SW 1271 (cell line): ENCODE measurements at places on chromosomes 11 and 22.

- no peak for DNase-seq
These were observed 185.9 kb upstream of the CCDC90B start for GRCh38 chr11:83471831-83472727.

DNA sequence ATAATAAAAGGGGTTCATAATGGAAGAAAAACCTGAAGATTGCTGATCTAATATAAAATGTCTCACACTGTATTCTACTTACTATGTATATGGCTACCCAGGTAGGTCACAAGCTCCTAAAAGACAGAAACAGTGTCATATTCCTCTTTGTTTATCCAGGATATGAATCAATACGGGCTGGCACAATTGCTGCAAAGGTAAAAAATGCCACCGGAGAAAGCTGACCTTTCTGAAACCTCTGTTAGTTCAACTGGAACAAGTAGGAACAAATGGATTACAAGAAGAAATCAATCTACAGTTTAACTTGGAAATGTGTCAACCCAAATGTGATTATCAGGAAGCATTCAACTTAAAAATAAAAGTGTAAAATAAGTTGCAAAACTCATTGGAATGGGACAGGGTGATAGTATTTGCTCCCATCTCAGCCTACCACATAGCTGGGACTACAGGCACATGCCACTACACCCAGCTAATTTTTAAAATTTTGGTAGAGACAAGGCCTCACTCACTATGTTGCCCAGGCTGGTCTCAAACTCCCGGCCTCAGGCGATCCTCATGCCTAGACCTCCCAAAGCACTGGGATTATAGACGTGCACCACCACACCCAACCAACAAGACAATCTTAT lies 27.6 kb downstream of the SLC35F2 start:
- peak; percentile 37 for DNase-seq

GRCh38 chr22:42025421-42025820 lies 26.8 kb downstream of the WBP2NL start:
- DNase-seq: no peak

DNA sequence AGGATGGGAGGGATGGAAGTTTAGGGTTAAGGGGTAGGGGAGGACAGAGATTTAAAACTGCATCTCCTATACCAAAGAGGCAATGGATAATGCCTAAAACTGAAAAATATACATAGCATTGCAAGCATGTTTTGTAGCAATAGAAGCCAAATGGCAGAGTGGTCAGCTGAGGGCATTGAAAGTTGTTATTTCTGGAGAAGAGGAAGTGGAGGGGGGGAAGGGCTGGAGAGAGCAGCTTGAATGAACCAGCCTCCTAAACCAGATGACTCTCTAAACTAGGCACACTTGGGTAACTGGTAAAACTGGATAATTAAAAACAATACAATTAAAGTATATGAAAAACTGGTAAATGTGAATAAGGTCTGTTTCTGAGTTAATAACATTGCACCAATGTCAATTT lies 70.3 kb upstream of the TP53I11 start:
- DNase-seq: no peak

- DNase-seq: no peak
These were observed 106.3 kb upstream of the TEAD1 start for GRCh38 chr11:12567746-12568460.

- no peak for DNase-seq
These were observed 21.5 kb downstream of the PRRG4 start for GRCh38 chr11:32851251-32851650.

- no peak for DNase-seq
These were observed 130.0 kb downstream of the WNT7B start for GRCh38 chr22:45846952-45847351.

GRCh38 chr11:107218123-107219013 lies 200.1 kb upstream of the GUCY1A2 start:
- DNase-seq: no peak

DNA sequence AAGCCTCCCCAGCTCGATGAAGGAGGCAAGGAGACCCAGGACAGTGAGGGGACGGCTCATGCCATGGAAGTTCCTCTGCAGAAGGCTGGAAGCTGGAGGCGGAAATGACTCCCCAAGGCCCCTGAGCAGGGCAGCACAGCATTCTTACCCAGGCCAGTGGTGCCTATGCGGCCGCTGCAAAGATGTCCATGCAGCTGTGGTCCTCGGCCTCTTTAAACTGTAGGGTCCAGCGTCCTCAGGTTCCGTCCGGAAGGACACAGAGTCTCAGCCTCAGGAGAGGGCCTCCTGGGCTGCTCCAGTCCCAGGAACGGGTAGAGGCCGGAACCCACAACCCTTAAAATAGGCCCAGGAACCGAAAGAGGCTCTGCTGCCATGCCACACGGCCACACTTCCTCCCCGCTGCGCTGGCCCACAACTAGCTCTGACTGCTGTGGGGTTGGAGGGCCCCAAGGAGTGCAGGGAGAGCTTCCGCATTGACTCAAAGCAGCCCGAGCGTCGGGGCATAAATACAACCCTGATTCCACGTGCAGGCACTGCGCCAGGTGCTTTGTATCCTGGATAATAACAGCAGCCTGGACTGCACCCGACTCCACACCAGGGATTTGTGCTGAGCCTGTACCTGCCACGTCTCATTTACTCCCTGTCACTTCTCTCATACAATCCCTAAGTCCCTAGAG lies 5.5 kb downstream of the KIAA0930 start:
- DNase-seq: no peak

- no peak for DNase-seq
These were observed 661.9 kb downstream of the ETS1 start for GRCh38 chr11:127925475-127925874.

- DNase-seq: no peak
These were observed 723.3 kb downstream of the NTM start for GRCh38 chr11:132093536-132094259.

DNA sequence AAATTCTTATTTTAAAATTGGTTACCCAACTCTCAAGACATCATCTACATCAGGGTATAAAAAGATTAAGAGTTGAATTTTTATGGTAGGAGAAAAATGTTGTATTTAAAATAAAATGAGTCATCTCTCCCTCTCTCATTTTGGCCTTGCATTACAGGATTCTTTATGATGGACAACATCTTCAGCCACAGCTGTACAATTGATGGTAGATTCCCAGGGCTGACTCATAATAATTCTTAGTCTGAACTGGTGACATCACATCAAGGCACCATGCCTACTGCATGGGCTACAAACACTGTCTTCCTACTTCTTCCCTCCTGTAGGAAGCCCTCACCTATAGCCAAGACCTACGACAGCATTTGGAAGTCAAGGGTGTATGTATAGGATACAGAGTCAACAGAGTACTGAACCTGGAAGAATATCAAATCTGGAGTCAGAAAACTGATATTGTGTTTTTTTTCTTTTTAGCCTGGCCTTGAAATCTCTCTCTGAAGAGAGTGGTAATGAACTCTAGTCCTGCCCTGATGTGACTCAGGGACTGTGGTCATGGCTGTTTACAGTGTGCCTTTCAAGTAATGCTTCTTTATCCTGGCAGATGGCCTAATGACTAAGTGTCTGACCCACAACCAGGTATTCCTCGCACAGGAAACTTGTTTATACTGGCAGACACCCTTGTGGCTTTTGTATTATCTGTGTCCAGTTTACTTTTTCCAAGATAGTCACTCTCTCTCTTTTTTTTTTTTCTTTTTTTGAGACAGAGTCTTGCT lies 32.5 kb downstream of the MRGPRX2 start:
- DNase-seq: no peak

DNA sequence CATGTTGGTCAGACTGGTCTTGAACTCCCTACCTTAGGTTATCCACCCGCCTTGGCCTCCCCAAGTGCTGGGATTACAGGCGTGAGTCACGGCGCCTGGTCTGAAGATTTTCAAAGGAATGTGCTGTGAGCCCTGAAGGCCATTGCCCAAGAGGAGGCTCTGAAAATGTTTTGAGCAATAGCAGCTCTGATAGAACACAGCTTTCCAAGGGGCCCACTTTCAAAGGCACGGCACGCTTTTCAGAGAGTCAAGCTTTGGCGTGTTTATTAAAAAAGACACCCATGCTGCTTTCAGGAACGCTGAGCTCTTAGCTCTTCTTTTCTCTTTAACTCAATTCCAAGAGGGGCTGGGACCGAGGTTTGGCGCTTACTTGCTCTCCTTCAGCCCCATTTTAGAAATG lies 73.8 kb upstream of the CDON start:
- DNase-seq: no peak

DNA sequence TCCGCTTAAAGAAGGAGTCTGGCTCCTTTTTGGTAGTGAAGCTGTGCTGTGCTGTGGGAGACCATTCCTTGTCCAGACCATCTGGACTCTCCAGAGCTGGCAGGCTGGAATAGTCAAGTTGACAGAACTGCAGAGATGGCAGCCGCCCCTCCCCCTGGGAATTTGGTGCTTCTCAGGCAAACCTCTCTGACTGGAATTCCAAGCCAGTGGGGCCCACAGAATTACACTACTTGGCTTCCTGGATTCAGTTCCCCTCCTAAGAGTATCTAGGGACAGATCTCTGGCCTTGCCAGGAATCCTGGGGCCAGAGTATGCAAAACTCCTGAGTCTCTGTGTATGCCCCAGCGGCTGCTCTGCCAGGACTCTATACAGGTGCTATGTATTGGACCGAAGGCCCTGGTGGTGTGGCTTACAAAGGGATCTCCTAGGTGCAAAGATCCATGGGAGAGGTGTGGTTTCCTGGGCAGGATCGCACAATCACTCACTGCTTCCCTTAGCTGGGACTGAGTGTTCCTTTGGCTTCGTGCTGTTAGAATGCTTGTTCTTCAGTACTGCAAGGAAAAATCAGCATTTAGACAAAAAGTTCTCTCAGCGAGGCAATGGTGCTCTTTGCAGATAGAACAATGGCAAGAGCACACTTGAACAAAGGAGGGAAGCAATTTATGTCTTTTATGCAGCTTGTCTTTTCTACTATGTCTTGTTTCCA lies 86.8 kb downstream of the PRMT3 start:
- no peak for DNase-seq

GRCh38 chr11:106017093-106017492 lies 4.9 kb downstream of the MSANTD4 start:
- DNase-seq: no peak

GRCh38 chr22:49011379-49011768 lies 816.3 kb downstream of the BRD1 start:
- no peak for DNase-seq

DNA sequence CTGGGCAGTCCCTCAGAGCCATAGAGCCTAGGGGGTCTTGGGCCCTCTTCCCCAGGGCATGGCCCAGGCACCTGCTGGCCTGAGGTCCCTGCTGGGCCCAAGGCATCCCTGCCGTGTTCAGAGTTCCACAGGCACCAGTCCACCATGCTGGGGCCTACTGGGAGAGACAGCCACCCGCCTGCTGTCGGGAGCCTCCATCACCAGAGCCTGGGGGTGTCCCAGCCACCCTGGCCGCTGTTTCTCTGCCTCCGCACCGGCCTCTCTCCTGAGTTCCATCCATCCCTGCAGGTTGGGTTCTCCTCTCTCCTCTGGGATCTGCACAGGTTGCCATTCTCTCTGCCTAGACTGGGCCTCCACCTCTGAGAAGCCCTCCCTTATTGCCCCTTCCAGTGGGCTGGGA lies 68.6 kb downstream of the KCNQ1 start:
- no peak for DNase-seq

DNA sequence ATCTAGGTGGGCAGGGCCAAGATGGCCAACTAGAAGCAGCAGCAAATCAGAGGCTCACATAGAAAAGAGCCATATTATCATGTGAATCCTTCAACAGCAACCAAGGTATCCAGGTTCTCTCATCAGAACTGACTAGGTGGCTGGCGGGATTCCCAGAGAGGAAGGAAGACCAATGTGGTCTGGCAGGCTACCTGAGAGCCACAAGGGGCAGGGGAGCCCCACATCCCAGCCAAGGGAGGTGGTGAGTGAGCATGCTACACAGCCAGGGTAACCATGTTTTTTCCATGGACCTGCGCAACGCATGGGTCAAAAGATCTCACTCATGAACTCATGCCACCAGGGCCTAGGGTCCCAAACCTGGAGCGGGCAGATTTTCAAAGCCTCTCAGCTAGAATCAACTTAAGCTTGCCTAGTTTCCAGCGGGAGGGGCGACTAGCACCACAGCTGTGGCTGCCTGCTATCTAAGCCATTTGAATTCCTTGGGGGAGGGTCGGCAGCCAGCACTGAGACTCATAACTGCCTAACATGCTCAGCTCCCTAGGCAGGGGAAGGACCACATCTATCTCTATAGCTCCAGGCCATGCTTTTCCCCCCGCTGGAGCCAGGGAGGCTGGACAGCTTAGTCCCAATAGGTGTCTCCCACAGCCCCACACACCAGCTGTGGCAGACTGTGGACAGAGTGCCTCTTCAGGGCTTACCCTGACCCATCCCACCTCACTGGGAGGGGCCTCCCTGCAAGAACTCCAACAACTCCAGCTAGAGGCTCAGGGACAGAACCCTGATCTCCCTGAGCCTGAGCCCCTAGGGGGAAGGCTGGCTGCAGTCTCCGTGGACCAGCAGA lies 28.7 kb upstream of the CASP12 start:
- no peak for DNase-seq

DNA sequence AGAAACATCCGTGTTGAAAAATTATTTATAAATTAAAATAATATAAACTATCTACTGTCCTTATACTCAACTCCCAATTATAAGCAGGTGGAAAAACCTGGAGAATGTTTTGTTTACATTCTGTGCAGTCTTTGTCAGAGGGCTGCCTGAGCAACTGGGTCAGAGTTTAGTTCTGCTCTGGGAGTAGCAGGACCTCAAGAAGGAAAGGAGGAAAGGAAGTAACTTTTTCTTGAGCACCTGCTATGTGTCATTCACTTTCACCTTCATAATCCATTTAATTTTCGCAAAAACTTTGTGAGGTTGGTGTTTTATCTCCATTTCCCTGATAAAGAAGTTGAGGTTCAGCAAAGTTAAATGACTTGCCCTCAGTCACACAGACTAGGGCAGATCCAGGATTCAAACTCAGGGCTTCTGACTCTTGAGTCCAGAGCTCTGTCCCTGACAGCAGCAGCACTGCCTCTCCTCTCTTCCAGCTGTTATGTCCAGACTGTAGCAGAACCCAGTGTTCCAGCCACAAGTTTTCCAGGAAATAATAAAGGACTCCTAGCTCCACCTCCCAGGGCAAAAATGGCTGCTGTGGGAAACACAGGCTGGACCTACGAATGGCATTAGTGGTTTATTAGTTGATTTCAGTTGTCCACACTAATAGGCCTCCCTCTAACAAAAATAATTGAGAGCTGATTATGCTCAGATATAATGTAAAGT lies 6.4 kb downstream of the CD3E start:
- no peak for DNase-seq

DNA sequence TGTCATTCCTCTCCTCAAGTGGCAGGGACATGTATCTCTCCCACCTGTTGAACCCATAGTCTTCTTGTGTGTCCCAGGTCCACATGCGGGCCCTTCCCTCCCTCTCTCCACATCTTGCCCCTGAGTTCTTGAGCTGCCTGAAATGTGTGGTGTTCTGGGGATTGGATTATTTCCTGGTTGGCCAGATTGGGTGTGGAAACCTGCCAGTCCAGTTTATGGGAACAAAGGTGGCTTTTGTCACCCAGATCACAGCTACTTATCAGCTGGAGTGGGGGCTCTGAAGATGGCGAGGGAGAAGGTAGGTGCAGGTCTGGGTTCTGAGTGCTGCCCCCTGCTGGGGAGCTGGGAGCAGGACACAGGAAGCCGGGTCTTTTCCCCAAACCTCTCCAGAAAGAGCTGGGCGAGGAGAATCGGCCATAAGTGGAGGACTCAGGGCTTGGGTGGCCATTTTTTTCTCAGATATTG lies 14.2 kb downstream of the DTX4 start:
- DNase-seq: no peak
